ENCODE measurements at places on chromosomes 12 and 14.
A peak's percentile ranks its signal among the peaks of the same experiment; 100 is the strongest.

- no peak for DNase-seq
Measured at GRCh38 chr14:52840877-52841276, 49.5 kb upstream of the GNPNAT1 start.

GRCh38 chr12:58711974-58712373, 208.3 kb downstream of the LRIG3 start:
- DNase-seq, result no peak

GRCh38 chr14:21299562-21300130, 19.8 kb downstream of the RPGRIP1 start:
- no peak for DNase-seq

DNA sequence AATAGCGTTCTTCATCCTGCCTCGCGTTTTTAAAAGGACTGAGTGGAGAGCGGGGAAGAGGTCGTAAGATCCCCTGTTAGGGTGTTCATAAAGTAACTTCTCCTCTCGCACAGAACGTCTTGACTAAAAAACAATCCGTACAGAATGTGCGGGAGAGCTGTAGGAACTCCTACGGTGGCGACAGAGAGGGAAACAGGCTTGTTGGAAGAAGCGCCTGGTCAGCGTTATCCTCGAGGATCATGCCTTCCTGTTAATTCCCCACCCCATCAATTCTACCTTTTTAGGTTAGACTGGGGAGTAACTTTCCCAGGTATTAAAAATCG, 399 bp upstream of the WASHC4 start:
- DNase-seq, result no peak

GRCh38 chr12:124646385-124647230, 79.2 kb upstream of the NCOR2 start:
- DNase-seq, result no peak

DNA sequence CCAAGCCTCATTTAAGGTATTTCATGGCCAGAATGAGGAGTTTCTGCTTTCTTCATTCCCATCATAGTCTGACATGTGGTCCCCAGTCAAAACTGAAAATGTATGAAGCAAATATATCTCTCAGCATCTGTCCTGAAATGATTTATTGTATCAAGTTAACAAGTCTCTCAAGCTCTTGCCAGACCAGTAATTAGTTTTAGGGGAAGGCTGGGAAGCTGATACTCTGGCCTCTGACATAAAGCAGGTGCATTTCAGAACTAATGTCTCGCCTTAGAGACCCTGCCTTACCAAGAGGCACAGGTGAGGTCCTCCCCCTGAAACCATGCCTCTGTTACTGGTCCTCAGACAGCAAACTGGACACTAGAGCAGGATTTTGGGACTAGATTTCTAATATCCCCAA, 266.5 kb downstream of the SLC15A4 start:
- no peak for DNase-seq

DNA sequence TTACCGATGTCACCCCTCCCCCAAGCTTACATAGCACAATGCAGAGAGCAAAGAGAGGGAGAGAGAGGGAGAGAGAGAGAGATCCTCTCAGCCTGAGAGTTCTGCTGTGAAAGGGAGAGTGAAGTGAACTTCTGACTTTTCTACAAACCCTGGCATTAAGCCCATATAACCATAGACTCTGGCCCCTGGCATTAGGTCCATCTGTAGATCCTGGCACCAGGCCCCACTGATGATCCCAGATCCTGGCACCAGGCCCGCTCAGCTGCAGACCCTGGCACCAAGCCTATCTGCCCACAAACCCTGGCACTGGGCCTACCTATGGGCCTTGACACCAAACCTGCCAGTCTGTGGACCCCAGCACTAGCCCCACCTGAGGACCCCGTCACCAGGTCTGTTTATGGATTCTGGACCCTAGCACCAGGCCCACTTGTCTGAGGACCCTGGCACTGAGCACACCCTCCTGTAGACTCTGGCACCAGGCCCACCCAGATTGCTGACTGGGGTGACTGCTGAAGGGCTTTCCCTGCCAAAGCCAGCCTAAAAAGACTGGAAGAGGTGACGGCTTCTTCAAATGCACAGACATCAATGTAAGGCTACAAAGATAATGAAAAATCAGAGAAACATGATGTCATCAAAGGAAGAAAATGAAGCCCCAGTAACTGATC, 14.5 kb upstream of the KRT83 start:
- DNase-seq, result no peak

DNA sequence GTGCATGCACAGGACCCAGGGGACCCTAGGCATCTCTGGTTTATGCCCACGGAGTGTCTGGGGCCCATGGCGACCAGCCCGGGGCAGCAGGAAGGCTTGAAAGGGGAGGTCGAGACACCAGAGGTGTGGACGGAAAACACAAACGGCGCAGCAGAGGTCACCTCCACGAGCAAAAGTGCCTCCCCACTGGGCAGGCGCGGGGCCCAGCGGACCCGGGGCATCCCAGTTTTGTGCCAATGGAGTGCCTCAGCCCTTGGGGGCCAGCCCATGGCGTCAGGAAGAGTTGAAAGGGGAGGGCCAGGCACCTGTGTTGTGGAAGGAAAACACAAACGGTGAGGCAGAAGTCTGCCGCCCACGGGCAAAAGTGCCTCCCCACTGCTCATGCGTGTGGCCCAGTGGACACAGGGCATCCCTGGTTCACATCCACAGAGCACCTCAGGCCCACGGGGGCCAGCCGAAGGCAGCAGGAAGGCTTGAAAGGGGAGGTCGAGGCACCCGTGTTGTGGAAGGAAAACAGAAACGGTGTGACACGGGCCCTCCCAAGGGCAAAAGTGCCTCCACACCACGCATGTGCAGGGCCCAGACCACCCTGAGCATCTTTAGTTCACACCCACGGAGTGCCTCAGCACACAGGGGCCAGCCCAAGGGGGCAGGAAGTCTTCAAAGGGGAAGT, 378.8 kb downstream of the ALG10 start:
- DNase-seq, result no peak

DNA sequence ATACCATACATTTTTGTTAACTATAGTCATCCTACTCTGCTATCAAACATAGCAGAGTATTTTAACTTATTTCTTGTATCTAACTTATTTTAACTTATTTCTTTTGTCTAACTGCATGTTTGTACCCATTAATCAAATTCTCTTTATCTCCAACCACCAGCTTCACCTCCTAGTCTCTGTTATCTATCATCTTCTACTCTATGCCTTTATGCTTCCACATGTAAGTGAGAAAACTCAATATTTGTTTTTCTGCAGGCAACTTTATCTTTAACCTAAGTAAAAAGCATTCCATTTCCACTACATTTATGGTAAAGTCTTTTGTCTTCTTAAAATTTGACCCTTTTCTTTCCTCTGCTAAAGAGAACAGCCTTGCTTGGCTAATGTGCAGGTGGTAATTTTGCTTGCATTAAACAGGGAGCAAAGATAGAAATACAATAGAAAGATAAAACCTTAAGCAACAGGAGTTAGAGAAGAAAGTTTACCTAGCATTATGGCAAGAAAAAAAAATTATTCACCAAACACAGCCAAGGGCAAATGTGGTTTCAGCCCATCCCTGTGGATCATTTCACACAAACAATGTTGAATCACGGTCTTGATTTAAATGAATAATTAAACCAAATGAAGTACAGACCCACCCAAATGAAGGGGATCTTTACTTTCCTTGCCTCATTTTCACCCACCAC, 110.9 kb upstream of the TSPAN8 start:
- DNase-seq, result no peak

- DNase-seq, result no peak
Measured at GRCh38 chr12:29743077-29743476, 40.7 kb downstream of the TMTC1 start.

DNA sequence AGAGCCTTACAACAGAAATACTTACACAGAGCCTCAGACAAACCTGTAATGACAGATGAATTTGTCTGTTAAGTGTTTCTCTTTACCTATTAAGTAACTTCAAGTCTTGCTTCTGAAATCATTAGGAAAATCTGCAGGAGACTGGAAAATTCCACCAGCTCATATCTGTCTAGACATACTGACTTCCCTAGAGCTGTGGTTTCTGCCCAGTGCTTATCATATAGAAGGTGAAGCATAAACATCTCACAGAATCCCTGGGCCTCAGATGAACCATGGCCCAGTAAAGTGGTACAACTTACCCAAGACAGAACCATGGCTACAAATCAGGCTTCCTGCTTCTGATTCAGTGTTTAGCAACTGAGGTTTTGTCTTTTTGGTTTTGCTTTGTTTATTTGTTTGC, 91.6 kb downstream of the EGLN3 start:
- DNase-seq, result no peak

DNA sequence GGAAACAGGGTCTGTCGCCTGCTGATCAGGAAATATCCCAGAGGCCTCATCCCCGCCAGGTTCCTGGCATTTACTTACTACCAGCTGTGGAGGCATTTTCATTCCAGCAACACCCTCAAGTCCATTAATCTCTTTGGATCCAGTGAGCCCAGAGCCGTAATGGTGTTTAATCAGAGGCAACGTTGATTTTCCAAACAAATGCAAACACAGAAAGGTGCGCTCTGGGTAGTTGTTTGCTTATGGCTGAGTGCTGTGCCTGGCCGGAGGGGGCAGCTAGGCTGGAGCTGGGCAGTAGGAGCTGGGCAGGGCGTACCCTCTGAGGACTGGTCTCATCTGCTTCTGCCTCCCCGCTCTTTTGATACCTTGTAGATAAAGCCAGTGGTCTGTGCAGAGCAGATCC, 110.6 kb downstream of the ADCK1 start:
- no peak for DNase-seq

- no peak for DNase-seq
Measured at GRCh38 chr12:123580772-123581171, 3.6 kb upstream of the TMED2 start.

- DNase-seq, result no peak
Measured at GRCh38 chr12:100173111-100173510, 27.5 kb upstream of the ACTR6 start.

DNA sequence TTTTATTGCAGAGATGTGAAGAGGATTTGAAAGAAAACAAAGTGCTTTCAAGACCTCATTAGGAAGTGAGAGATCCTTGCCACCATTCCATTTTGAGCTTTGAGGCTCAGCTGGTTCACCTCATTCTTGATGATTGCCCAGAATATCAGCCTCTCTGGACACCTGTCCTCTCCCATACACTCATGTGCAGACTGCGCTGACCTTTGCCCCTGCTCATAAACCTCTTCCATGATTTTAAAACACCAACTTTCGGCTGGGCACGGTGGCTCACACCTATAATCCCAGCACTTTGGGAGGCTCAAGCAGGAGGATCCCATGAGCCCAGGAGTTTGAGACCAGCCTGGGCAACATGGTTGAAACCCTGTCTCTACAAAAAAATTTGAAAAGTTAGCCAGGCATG, 8.9 kb downstream of the COX14 start:
- DNase-seq, result no peak

DNA sequence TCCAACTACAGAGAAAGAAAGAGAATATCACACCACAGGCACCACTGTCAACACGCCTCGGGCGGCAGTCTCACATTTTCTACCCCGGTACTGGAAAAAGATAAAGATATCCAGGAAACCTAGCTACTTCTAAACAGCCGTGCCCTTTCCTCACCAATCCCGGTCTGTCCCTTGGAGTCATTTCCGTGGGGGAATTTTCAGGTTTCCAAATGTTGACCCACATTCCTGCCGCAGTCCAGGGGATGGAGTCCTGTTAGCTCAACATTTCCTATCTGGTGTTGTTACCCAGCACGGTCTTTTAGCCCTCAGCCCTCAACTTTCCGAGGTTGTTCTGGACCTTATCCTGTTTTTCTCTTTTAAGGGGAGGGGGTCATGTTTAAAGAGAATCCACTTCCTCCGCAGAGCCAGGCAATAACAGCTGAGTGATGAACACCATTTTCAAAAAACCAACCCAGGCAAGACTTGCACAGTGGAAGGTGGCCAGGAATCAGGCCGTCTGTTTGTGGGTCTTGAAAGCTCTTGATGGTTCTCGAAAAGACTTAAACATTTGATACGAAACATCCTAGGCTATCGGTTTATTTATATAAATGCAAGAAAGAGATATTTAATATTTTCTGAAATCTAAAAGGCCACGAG, 4.6 kb downstream of the SSH1 start:
- no peak for DNase-seq

DNA sequence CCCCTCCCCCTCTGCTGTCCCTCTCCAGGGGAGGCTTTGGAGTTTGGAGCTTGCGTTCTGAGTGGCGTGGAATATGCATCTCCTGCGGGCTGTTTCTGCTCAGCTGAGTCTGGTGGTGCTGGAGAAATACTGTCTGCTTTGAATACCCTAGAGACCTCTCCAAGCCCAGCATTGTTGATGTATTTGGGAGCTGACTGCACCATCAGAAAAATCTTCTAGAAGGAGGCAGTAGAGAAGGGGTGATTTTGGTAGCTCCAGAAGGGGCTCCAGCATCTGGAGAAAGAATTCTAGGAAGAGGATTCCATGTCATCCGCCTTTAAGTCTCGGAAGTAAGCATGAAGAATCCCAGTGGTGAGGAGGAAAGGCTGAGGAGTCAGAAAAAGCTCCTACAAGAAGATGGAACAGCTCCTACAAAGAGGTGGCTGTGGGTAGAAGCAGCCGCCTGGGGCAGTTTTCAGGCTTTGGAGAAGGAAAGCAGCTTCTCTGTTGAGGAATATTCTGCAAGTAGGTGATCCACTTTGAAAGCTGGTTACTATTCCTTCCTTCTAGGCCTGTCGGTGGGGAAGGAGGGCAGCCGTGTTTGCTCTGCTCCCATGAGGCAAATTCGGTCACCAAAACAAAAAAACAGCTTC, 9.7 kb downstream of the MLXIP start:
- DNase-seq, result no peak

DNA sequence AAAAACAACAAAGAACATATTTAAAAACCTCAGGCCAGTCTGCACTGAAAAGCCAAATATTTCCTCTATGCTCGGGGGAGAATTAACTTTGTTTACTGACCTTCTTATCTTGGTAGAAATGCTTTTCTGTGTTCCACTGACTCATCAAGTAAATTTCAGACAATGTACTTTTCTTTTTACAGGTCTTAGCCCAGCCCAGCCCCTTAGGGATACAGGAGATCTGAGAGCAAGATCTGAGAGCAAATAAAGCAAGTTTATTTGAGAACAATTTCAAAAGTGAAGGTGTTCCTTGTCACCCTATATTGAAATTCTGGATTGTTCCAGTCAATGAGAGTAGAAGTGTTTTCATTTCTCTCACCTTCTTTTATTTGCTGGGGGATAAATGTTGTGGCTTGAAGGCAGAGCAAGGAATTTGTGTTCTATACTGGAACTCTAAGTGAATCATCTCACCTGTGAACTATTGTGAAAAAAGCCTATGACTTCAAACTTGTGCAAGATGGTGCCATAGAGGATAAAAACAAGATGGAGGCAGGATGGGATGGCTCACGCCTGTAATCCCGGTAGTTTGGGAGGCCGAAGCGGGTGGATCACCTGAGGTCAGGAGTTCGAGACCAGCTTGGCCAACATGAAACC, 7.9 kb upstream of the GPRC5A start:
- DNase-seq, result no peak

GRCh38 chr12:96980991-96981414, 73.9 kb downstream of the NEDD1 start:
- peak; percentile 6 for DNase-seq

- no peak for DNase-seq
Measured at GRCh38 chr12:104667139-104667538, 210.4 kb downstream of the CHST11 start.

DNA sequence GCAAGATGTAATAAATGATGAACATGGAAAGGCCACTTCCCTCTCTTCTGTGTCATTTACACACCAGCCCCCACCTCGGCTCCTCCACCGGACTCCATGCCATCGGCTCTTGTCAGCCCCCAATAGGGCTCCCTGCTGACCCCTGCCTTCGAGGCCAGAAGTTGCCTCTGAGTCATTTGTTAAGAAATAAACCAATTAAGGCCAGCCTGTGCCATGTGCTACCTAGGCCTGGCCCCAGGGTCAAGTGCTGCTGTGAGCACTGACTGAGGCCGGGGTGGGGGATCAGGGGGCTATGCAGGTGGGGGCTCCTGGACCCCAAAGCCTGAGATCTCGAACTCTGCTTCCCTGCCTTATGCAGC, 53.2 kb downstream of the TESC start:
- no peak for DNase-seq

- DNase-seq, result no peak
Measured at GRCh38 chr14:96098309-96098998, 59.3 kb downstream of the C14orf132 start.

Data from NT2/D1 (cell line).